ENCODE measurements at places on chromosomes 5 and 9. TPM values are rescaled to one million over a fixed set of nuclear protein-coding genes. Genes with fewer than 3 reads are reported as not detected.

PCDHGC4 gene
- 3.5 TPM for total RNA-seq

PTGS1 gene
- total RNA-seq = 33.4 TPM

VLDLR gene
- 4.4 TPM for total RNA-seq

GDA gene
- 0.23 TPM for total RNA-seq

FGF18 gene
- 0.13 TPM for total RNA-seq

DNA sequence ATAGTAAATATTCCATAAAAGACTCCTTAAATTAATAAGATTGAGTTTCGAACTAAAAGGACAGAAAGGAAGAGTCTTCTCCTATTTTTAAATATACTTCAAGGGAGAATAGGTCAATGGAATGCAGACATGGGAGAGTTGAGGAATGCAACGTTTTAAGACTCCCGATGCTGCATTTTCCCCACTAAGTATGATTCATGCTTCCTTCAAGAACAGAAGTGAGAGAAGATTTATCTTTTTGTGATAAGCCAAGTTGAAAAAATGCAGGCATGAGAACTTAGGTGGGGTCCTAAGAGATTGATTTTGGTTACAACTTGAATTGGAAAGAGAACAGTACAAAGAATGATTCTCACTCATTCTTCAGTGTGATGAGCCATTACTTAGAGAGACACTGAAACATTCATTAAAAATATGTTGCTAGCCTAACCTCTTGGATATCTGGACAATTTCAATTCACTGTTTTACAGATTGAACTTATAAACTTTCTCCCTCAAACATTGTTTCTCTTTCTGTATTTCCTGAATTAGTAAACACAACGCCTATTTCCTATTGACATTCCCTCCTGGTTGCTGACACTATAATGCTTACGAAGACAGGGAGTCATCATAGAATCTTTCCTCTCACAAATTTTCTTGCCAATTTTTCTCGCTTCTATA is 1666.1 kb upstream of the WWC1 start:
- no peak for DNase-seq

DNA sequence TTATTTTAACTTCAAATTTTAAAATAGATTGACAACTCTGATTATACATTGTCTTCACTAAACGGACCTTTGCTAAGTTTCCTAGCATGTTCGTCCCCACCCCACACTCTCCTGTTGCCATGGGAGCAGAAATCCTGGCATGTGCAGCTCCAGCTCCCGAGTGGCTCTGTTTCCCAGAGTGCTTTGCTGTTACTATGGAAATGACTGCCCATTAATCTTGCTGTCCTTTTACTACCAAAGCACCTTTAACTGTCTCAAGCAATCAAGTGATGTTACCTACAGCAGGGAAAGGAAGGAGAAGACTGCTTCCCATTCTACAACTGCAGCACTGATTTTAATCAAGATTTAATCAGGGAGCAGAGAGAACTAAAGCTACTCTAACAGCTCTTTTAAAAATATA is 212.0 kb upstream of the KIF2A start:
- DNase-seq = no peak

DNA sequence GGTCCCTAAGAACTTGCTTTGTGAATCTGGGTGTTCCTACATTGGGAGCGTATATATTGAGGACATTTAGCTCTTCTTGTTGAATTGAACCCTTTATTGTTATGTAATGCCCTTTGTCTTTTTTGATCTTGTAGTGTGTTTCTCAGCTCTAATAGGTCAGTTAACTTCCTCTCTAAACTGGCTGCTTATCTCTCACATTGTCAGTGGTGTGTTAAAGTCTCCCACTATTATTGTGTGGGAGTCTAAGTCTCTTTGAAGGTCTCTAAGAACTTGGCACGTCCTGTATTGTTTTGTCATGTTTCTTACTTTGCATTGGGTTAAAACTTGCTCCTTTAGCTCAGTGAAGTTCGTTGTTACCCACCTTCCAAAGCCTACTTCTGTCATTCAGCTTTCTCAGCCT is 36.2 kb downstream of the RIC1 start:
- DNase-seq = no peak

GRCh38 chr5:68268101-68268851 is 52.7 kb downstream of the PIK3R1 start:
- DNase-seq = no peak

GRCh38 chr9:97406620-97407177 is 5.2 kb upstream of the TDRD7 start:
- no peak for DNase-seq

GRCh38 chr9:81047280-81047679 is 642.1 kb downstream of the TLE1 start:
- DNase-seq = no peak

DNA sequence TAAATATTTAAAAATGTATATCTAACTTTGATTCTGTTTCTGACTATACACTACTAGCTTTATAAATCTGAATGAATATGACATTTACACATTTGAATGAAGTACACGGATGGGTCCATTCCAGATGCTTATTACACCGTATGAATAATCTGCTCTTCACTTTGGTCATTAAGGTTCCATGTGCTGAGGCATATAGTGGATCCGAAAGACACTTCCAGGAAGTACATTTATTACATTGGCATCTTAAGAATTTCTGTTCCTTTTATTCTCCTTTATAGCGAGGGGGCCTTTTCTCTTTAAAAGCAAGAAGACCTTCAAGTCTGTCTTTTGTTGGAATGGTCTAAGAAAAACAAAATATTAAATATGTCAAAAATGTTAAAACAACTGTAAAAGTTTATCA is 147.6 kb downstream of the AUH start:
- DNase-seq = no peak

DNA sequence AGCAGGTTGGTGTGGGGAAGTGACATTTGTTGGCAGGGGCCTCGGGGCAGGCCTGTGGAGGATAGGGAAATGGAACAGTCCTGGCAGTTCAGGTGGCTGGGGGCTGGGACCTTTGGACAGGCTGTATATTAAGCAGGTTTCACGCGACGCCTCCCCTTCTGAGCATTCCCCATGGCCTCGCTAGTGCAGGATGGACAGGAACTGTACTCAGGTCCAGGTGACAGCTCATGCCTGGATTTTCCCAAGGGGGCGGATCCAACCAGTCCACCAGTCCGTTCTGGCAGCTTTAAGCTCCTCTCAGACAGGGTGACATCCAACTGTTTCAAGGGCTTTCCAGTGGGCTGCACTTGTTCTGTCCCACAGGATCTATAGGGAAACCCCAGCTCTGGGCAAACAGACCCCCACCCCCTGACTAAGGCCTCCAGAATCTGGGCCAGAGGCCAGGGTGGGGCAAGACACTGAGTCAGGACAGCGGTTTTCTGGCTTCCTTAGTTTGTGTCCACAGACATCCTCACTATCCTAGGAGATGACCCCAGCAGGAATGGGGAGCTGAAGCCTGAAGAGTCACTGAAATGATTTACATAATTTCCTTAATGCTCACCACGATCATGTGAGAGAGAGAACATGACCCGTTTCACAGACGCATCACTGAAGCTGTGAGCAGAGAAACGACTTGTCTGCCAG is 20.9 kb downstream of the CSF2 start:
- no peak for DNase-seq

DNA sequence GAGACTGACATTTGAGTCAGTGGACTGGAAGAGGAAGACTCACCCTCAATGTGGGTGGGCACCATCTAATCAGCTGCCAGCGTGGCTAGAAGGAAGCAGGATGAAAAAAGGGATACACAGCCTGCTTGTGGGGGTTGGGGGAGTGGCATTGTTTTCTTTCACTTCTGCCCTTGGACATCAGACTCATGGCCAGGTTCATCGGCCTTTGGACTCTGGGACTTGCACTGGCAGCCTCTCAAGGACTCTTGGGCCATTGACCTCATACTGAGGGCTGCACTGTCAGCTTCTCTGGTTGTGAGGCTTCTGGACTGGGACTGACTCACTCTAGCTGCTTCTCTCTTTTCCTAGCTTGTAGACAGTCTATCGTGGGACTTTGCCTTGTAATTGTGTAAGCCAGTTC is 374.9 kb downstream of the TLE1 start:
- no peak for DNase-seq

DNA sequence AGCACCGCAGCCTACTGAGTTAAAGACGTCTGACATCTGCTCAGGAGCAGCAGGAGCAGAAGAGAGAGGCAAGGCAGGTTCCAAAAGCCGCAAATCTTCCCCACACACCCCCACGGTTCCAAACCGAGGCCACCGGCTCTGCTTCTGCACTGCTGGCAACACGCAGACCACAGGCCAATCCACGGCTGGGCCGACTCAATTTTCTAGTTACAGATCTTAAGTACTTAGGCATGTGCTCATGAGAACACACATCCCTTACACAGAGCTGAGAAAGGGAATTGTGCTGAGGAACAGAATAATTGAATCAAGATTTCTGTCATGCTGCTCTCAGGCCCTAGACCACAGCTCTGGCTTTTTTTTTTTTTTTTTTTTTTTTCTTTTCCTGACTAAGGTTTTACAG is 32.6 kb downstream of the PAX5 start:
- no peak for DNase-seq

GRCh38 chr9:15135164-15135792 is 171.7 kb downstream of the TTC39B start:
- DNase-seq = peak; percentile 65

DNA sequence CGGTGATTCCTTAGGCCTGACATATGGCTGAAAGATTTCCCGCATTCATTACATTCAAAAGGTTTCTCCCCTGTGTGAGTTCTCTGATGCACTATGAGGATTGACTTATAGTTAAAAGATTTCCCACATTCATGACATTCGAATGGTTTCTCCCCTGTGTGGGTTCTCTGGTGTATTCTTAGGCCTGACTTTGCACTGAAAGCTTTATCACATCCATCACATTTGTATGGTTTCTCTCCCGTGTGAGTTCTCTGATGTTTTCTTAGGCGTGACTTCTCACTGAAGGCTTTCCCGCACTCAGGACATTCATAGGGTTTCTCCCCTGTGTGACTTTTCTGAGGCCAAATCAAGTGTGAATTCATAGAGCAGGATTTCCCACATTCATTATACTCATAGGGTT is 35.8 kb downstream of the ZNF782 start:
- no peak for DNase-seq

DNA sequence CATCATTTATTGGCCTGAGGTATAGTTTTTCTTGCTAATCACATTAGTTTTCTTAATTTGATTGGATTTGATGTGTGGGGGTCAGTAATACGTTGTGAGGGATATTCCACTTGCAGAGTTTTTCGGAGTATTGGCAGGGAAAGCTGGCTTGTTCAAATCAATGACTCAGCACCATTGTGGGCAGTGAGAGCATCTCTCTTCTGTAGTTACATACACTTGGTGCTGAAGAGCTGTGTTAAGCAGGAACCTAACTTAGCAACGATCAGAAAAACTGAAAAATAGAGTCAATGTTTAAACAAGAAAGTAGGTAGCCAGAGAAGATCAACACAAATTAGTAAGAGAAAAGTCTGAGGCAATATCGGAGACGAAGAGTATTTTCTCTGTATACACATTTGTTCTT is 344.6 kb upstream of the EDIL3 start:
- no peak for DNase-seq

- DNase-seq = no peak
Observed at GRCh38 chr5:127440831-127441230, 76.6 kb upstream of the PRRC1 start.

GRCh38 chr5:132090107-132090506 is 16.5 kb downstream of the CSF2 start:
- DNase-seq = no peak
